ENCODE measurements at places on chromosomes 6 and 20.

- DNase-seq: peak; percentile 32
Measured at GRCh38 chr6:15326067-15326614, 80.3 kb downstream of the JARID2 start.

DNA sequence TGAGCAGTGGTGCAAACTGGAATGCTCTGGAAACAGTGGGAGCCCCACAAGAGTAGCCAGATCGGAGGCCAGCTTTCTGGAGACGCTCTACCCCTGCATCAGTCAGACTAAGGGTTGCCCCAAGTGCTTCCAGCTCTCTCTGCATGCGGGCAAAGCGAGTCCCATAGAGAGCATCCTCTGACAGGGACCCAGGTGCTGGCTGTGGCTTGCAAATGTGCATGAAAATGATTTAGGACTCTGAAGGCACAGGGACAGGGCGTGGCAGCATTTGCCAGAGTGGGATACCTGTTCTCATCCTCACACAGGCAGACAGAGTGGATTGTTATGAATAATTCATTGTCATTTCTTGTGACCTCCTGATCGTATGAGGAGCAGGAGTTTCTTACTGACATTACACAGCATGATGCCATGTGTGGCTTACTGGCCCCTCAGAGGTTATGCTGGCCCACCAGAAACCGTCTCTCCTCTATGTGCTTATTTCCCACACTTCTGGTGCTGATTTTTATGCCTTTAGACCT is 10.3 kb downstream of the RIN2 start:
- no peak for DNase-seq

- no peak for DNase-seq
Measured at GRCh38 chr6:57294862-57295445, 22.5 kb upstream of the PRIM2 start.

GRCh38 chr6:12245763-12246718 is 44.1 kb upstream of the EDN1 start:
- DNase-seq: no peak

- no peak for DNase-seq
Measured at GRCh38 chr20:36504295-36504694, 37.0 kb upstream of the MYL9 start.

DNA sequence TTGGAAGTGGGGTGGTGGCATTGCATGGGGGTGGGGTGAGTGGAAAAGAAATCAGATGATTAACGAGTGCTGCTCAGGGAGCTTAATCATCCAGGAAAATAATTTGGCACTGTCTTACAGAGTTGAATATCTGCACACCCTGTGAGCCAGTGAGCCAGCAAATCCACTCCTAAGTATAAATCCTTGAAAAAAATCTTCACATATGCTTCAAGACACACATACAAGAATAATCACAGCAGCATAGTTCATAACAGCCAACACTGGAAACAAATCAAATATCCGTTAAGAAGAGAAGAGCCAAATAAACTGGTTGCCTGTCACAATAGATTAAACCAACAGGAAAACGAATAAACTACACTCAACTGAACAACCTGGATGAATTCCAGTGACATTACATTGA is 62.8 kb downstream of the SAMD3 start:
- DNase-seq: no peak

DNA sequence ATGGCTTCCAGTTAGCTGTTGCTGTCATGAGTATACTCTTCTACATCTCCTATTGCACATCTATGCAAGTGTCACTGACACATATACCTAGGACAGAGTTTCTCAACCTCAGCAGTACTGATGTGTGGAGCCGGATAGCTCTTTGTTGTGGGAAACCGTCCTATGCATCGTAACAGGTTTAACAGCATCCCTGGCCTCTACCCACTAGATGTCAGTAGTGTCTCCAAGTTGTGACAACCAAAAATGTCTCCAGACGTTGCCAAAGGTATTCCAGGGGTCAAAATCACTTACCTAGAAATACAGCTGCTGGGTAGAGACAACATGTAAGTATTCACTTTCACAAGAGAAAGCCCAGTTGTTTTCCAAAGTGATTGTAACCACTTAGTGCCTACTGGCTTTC is 637.6 kb downstream of the RNF144B start:
- no peak for DNase-seq

- peak; percentile 69 for DNase-seq
Measured at GRCh38 chr6:151014404-151015100, 149.1 kb downstream of the MTHFD1L start.

DNA sequence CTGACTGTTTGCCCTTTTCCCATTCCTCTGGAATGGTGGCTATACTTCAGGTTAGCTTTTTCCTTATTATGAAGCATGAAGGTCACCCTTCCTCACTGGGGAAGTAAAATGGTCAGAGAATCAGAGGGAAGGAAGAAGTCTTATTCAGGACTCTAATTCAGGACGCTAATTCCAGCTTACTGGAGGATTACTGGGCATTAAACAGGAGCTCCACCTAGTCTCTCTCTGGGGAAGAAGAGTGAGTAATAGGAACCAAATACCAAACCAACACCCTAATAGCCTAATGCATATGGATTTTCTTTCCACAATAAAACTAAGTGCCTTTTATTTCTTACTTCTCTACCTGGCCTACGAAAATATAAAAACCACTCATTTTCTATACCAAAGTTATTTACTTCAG is 10.1 kb downstream of the CRISP1 start:
- no peak for DNase-seq

DNA sequence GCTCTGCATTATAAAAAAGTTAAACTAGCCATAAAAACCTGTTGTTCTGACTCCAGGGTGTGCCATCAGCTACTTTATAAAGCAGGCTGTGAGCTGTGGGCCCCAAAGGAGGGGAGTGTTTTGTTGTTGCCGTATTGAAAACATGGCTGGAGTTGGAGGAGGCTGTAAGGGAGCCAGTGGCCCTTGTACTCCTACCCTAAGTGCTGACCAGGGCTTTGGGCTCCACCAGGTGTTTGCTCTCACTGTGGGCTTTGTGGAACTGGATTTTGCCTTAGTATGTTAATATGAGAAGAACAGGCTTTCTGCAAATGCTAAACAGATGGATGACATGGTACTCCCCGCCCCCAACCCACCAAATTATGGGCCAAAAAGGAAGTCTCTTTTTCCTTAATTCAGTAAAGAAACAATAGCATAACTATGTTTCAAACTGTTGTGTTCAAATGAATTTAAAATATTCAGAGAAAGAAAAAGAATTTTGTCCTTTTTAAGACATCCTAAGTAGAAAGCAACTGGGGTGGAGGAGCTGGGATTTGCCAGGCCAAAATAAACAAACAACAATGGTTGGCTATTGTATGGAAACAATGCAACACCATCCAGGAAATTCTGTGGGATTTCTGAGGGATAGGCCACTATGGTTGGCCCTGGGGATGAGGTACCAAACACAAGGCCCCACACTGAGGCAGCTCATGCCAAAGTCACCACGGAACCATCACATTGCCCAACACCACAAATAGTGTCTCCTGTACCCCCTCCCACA is 63.3 kb downstream of the PLCG1 start:
- no peak for DNase-seq

DNA sequence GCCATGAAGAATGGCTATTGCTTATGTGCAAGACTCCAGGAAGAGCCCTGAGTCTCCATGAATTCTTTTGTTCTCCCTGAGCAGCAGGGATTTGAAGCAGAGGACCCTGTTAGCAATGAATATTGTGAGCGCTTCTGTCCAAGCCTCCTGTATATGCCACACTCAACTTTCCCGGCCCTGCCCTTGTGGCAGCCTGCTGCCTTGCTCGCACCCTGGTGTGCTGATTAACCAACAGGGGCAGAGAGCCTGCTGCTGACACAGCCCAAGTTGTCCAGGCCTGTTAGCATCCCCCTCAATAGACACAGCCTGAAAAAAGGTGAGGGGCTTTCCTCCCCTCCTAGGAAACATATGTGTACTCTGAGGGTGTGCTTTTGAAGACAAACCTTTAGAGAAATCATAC is 131.4 kb downstream of the BMP2 start:
- no peak for DNase-seq

DNA sequence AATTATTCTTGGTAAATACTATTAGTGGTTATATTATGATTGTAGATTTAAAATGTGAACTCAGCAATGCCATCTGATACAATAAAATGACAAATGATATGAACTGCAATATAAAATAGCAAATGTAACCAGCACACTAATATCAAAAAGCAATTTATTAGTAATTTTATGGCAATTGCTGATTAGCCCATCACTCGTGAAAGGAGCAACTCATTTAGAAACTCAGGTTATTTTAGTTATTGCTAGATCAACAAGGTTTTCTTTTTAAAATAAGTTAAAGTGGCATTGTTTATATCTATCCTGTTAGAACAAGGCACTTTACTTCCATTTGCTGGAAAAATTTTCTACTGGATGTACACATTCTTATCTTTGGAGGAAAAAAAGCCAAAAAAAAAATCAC is 18.4 kb upstream of the MCUR1 start:
- DNase-seq: no peak

- no peak for DNase-seq
Measured at GRCh38 chr6:43189776-43190304, 7.8 kb downstream of the CUL9 start.

DNA sequence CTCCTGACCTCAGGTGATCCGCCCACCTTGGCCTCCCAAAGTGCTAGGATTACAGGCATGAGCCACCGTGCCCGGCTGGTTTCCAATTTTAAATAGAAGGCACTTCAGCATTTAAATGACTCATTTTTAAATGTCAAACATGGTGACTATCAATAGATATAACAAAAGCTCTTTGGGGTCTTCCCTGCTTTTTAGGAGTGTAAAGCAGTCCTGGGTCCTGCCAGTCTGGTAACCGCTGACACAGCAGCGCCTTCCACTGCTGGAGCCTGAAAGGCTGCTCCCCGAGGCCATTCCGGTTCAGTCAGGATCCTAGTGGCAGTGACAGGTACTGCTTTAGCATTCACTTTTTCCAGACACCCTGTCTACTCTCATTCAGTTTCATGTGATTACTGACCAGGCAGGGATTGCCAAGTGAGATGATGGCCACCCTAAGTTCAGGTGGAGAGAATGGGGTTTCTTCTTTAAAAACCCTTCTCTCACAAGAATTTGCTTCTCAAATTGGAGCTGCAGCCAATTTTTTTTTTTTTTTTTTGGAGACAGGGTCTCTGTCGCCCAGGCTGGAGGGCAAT is 5.1 kb downstream of the DIDO1 start:
- DNase-seq: peak; percentile 79

- peak; percentile 73 for DNase-seq
Measured at GRCh38 chr6:117555882-117556498, 46.3 kb downstream of the GOPC start.

- no peak for DNase-seq
Measured at GRCh38 chr6:98037571-98037970, 754.6 kb upstream of the MMS22L start.

- DNase-seq: no peak
Measured at GRCh38 chr6:155493694-155494143, 38.1 kb upstream of the NOX3 start.

DNA sequence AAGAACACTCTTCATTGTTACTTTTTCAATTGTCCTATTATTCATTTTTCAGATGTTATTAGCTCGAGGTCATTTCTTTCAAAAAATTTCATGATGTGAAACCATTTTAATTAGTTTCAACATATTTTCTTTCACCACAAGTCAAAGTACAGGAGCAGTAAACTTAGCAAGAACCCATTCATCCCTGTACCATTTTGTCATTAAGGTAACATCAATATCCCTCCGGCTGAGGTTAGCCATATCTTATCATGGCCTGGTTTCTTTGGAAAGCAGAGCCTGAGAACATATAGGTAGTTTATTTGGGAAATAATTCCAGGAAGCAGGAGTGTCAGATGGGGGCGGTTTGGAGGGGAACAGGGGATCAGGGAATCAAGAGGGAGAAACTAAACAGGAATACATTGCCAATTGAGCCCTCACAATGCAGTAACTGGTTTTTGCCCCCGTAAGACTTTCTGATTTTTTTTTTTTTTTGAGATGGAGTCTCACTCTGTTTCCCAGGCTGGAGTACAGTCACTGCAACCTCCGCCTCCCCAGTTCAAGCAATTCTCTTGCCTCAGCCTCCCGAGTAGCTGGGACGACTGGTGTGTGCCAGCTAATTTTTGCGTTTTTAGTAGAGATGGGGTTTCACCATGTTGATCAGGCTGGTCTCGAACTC is 83.7 kb downstream of the MKKS start:
- DNase-seq: no peak

DNA sequence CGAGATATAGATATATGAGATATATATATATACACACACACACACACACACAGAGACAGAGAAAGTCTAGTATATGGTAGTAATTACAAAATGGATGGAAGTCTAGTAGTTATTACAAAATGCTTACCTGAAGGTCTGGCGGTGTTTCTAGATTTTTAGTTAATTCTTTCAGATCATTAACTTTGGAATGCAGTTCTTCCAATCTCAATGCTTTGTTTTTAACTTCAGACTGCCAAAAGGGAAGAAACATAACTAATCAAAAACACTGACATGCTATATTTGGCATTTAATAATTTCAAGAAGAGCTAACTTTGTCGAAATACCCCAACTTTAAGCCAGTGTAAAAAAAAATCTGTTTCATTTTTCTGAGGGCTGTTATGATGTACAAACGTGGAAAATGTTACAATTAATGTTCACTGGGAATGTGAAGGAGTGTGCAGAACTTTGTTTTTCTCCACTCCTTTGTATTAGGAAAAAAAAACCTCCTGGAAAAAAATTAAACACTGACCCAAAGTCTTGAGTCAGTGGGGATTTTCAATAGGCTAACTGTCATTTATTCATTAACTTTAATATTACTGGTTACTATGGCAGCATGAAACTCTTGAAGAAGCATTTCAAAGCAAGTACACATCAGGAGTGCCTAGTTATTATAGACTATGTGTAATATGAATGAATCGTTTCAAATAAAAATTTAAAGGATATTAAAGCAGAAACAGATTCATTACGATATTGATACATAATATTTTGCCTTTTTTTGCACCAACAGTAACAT is 232.9 kb downstream of the SYNE1 start:
- DNase-seq: no peak

DNA sequence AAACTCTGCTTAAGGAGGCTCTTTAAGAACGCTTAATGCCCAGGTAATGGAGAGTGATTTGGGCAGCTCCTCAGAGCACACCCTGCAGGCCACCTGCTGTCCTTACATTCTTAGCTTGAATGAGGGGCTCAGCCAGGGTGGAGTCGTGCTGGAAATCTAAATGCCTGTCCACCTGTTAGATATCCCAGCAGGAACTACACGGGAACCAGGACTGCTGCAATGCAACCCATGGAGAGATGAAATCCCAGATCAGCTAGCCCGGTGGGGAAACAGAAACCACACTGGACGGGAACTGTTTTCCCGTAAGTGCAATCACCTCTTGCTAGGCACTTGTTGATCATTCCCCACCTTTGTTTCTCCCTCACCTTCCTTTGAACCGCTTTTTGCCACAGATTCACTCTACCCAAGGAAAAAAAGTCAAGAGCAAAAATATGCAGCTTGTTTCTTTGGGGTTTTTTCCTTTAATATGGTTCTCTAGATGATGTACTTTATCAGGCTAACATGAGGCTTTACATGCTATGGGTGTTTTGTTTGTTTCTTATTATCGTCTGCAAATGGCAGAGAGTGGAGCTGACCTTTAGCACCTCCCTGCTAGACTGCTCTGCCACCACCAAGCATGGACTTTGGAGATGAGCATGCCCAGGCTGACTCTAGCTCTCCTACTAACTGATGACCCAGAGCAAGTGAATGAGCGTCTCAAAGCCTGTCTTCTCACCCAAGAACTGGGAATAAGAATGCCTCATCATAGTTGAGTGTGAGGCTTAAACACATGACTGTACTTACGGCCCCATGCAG is 125.9 kb upstream of the TNFAIP3 start:
- DNase-seq: no peak

GRCh38 chr20:63027922-63028389 is 21.2 kb upstream of the BHLHE23 start:
- DNase-seq: peak; percentile 32

Data from CD4-positive, alpha-beta T cell treated with Interleukin-17A for 1 hour (primary cell).